ENCODE measurements at places on chromosomes 6 and 20.

DNA sequence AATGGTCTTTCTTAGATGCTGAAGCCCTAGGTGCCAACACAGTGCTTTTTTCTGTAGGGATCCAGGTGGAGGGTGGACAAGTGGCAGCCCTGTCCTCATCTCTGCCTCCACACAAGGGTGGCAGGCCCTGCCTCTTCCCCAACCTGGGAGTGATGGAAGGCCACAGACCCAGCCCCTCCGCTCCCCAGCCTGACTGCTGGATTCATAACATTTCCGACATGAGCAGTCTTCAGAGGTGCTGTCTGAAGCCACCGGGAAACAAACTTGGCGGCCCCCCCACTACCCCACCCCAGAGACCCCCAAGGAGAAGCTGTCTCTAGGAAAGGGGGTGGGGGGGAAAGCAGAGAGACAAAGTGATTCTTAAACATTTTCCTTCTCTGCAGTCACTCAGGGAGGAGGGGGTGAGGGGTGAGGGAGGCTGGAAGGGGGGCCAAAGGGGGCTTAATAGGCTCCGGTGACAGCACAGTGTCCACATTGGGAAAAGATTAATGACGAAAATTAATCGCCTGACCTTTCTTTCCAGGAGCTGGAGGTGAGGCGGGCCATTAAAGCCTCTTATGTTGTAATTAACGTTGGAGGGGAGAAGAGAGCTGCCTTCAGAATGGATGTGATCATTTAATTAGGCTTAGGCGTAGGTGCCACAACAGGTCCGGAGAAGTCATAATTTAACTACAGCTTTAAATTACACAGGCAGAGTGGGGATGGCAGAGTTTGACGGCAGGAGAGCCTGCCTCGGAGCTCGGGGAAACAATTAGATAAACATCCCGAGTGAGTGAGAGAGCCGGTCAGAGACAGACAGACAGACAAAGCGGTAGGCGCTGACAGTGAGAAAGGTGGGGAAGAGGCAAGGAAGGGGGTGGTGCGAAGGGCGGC, 76.8 kb upstream of the FOXP4 start:
- no peak for DNase-seq

GRCh38 chr6:33843131-33844121, 39.6 kb upstream of the MLN start:
- DNase-seq, result no peak

DNA sequence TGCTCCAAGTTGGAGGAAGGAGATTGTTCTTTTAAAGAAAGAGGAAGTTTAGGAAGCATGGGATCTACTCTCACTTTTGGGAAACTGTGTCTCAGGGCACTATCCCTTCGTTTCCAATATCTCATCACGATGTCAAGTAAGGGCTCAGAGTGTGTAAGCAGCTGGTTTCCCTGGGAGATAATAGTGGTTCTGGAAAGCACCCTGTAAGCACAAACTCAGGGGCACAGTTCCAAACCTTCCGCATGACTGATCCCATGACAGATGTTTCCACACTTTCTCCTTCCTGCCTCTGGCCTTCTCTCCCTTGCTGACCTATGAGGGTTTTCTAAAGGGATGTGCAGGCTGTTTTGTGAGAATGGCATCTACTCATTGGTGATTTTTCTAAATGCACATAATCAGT, 33.9 kb downstream of the ADTRP start:
- DNase-seq, result no peak

- DNase-seq, result no peak
Measured at GRCh38 chr20:43171930-43172329, 17.8 kb downstream of the PTPRT start.

DNA sequence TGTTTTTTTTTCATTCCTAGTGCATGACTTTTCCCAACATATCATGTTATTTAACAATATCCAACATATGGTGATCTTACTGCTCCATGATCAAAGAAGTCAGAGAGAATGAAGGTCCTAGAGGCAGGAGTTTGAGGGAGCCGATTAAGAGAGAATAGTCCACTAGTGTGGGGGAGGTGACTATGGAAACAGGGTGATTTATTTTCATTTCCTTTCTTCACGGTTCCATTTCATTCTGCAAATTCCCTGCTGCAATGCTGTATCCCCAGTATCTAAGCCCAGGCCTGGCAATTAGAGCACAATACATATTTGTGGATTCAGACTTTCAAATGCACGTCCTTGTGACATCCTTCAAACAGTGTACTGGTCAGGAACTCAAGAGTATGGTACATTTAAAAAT, 91.4 kb downstream of the CD83 start:
- DNase-seq, result no peak

GRCh38 chr6:44001318-44002066, 125.8 kb downstream of the MRPL14 start:
- no peak for DNase-seq

DNA sequence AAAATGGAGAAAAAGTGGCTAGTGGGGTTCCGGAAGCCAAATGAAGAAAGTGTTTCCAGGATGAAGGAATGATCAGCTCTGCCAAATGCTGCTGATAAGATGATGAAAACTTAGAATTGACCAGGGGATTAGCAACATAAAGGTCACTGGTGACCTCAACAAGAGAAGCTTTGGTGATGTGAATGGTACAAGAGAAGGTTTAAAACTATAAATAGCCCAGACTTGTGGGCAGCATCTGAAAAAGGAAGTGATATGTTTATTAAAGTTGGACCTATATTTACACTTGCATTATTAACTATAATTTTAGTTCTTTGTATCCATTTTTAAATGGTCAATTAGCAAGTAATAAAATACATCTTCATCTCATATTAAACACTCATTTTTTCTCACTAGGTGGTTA, 45.1 kb downstream of the CGA start:
- DNase-seq, result no peak

- no peak for DNase-seq
Measured at GRCh38 chr20:38947931-38948362, 14.2 kb upstream of the DHX35 start.

GRCh38 chr6:158655569-158656450, 6.0 kb downstream of the SYTL3 start:
- DNase-seq, result peak; percentile 97

DNA sequence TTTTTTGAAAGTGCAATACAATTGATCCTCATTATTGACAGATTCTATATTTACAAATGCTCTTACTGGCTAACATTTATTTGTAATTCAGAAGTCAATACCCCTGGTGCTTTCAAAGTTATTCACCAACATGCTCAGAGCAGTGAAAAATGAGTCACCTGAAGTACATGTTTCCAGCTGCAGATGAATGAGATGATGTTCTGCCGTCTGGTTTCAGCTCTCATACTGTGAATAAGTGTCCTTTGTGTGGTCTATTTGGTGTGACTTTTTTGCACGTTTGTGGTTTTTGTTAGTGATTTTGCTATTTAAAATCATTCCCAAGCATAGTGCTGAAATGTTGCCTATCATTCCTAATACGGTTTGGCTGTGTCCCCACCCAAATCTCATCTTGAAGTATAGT, 22.3 kb upstream of the EYA4 start:
- DNase-seq, result no peak

DNA sequence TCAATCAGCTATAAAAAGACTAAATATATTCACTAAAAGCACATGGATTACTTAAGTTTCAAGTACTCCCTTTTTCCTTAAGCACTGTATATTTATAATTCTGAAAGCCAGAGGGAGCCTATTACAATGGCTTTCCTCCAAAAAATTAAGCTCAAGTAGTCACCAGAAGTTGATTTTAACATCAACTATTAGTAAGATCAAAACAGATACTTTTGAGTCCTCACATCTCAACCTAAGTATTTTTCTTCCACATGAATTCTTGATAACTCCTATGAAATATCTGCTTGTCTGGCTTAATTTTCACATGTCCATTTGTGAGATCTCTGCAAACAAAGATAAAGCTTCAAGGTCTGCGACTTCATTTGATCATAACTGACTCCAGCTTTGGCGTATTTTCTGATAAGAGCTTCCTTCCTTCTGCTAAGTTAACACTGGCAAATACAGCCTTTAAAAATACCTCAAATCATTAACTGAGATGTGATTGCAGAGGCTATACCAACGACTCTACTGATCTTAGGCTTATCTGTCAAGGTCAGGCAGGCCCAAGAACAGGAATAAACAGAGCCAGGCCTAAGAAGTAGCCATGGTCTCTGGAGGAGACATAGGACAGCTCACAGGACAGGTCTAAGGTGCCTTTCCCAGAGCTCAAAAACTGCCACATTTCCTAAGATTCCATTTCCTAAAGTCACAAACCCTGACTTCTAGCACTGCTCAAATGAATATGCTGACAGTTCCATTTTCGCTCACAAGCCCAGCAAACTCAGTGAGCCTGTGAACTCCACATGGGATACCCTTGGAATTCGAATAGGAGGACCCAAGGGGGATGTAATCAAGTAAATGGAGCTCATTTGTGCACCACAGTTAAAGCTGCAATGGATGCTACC, 10.0 kb downstream of the SNX5 start:
- no peak for DNase-seq

DNA sequence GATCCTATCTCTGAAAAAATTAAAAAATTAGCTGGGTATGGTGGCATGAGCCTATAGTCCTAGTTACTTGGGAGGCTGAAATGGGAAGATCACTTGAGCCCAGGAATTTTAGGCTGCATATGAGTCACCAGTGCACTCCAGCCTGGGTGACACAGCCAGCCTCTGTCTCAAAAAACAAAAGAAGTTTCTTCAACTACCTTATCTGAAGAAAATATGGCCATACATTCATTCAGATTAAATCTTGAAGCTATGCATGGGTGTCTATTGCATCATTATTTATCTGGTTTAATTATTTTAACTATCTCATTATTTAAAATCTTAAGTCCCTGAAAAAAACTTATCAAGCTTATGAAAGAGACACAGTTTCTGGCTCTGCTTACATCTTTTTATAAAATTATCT, 204.1 kb downstream of the SIM1 start:
- no peak for DNase-seq

DNA sequence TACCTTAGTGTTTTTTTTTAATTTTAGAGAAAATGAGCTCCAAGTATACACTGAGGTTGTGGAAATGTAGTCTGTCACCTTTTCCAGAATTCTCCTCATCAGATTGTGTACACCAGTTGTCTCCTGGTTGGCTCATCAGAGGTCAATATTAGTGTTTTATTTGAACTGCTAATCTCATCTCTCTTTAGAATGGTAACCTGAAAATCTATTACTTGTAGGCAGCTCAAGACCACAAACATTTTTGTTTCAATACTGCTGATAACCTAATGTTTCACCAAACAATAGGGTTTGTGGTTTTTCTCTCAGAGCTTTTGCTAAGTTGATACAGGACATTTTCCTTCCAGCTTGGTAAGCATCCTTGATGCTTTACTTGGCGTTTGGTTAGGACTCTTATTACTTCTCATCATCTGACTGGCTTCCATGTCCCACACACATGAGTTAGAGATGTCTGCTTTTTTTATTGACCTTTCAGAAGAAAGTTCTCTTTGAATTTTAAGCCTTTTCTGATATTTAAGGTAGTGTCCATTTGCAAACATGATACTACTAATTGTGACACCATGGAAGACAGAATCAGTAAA, 15.1 kb downstream of the ADGRG6 start:
- DNase-seq, result no peak

DNA sequence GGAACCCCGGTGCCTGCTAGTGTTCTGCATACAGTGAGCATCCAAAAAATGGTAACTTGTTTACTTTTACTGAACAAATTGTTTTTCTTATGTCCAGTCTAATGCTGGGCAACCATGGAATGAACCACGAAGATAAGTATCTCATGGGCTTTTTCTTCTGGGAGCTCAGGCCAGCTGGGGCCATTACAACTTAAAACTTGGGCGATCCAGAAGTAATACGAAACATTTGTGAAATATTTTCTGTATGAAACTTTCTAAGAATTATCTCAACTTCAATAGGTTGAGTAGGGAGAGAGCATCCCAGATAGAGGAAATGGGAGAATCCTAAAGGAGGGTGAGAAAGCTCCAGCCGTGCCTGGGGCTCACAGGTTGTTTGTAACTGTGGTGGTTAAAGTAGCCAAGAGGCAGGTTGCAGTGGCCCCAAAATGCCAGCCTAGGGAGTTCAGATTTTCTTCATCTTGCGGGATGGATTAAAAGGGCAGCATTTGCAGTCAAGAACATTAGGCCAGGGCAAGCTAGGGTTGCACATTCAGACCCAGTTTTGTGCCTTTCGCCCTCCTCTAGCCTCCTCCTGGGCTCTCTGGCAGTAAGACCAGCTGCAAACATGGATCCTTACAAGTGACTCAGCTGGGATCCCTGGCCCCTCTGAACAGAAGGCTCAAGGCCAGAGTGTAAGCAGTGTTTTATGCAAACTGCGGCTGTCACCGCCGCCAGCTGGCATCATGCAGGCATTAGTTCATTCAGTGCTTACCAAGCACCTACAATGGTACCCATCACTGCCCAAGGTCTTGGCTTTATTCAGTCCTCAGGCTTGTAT, 41.5 kb downstream of the ELMO2 start:
- DNase-seq, result no peak

GRCh38 chr20:24649787-24650490, 180.5 kb downstream of the SYNDIG1 start:
- DNase-seq, result no peak

GRCh38 chr6:108751851-108752732, 96.1 kb upstream of the ARMC2 start:
- DNase-seq, result no peak

DNA sequence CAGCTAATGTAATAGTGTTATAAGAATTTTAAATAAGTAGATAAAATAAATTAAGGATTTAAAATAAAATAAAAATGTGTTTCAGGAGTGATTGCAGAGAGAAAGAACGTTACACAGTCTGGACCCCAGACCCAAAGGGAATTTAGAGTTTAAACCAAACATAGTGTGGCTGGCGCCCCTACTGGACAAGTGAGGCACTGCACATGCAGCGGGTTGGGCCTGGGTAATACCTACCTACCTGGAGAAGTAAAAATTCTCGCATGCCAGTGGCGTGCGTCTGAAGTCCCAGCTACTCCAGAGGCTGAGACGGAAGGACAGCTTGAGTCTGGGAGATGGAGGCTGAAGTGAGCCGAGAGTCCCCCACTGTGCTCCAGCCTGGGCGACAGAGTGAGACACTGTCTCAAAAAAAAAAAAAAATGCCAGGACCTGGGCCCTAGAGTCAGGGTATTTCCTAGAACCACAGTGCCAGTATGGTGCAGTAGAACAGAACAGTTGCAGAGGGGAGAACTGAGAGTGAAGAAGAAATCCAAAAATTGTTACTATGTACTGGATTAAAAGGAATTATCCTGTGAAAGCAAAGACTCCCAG, 71.4 kb upstream of the TCF21 start:
- DNase-seq, result no peak

DNA sequence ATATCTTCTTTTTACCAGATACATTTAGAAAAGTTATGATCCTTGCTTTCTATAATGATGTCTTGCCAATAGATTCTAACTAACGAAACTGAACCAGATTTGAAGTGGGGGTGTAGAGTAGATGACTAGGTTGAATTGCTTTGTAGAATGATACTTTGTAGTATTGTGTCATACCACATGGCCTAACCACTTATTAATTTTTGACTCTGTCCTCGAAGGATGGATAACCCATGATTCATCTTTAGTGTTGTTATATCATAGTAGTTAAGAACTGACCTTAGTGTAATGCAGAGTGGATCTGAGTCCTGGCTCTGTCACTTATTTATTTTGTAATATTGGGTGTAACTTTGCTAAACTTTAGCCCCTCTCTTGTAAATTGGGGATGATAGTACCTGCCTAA, 4.5 kb downstream of the PHF3 start:
- no peak for DNase-seq
